NCI-H1092 (cell line): ENCODE measurements at places on chromosomes 6 and 20.

DNA sequence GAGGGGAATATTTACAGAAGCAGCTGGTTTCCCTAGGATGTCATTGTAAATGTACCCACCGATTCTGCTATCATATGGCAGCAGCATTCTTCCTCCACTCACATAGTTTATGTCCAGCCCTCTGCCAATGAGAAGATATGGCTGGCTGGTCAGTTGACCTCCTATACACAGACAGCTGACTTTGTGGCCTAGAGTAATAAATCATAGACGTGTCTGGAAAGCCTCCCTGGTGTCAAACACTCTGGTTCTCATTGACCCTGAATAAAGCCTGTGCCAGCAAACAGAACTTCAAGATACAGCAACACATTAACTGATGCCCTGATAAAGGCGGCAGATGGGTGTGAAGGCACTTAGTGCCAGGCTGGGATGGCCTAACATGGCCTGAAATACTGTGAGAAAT, 52.6 kb downstream of the GPR63 start:
- DNase-seq: no peak

GRCh38 chr6:157892363-157892877, 69.4 kb downstream of the SNX9 start:
- DNase-seq: no peak

- no peak for DNase-seq
Observed at GRCh38 chr6:15912505-15913400, 216.1 kb upstream of the MYLIP start.

GRCh38 chr20:3996399-3996798, 19.0 kb downstream of the RNF24 start:
- no peak for DNase-seq

- DNase-seq: no peak
Observed at GRCh38 chr6:155975506-155975905, 519.9 kb upstream of the NOX3 start.

GRCh38 chr6:106063448-106063850, 22.7 kb upstream of the PRDM1 start:
- DNase-seq: no peak

GRCh38 chr6:112225691-112226090, 28.7 kb downstream of the LAMA4 start:
- DNase-seq: no peak

GRCh38 chr6:91483415-91484105, 896.7 kb upstream of the MAP3K7 start:
- DNase-seq: no peak

- no peak for DNase-seq
Observed at GRCh38 chr20:12594410-12595088, 414.2 kb upstream of the SPTLC3 start.

GRCh38 chr6:35686873-35687555, 1.7 kb downstream of the FKBP5 start:
- DNase-seq: no peak

- DNase-seq: peak; percentile 81
Observed at GRCh38 chr6:36197739-36198221, 1.2 kb downstream of the BRPF3 start.

DNA sequence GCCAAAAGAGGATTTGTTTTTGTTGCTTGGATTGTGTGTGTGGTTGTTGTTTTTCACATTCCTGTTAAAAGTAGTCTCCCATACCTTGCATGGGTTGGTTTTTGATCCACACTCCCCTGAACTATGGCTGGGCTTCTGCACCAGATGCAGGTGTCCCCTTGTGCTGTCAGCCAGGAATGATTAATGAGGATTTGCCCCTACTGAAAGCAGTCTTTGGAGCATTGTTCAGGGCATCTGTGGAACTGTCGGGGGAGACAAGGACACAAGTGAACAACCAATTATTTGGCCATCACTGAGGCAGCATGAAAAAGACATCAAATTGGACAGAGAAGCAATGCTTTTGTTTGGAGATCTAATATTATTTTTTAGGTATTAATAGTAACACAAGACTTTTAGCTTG, 373.2 kb upstream of the MMS22L start:
- no peak for DNase-seq

GRCh38 chr6:5509106-5509505, 247.8 kb downstream of the FARS2 start:
- no peak for DNase-seq

DNA sequence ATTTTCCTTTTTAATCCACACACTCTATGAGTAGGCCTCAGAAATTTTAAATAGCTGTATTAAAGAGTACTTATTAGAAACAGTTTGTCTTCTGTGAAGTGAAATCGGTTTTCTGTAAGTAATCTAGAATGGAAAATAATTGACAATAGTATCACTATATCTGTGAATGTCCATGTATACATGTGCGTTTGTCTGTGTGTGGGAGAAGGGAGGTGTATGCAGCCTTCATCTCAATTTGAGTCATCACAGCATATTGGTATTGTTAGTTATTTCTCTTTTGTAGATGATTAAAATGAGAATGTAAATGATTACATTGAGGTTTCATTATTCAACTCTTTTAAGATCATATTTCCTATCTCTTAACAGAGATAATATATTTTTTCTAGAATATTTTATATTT, 206.0 kb downstream of the EYS start:
- no peak for DNase-seq

- DNase-seq: no peak
Observed at GRCh38 chr6:135935941-135936601, 84.6 kb downstream of the PDE7B start.

GRCh38 chr6:41037107-41037900, 1.7 kb downstream of the UNC5CL start:
- DNase-seq: no peak

DNA sequence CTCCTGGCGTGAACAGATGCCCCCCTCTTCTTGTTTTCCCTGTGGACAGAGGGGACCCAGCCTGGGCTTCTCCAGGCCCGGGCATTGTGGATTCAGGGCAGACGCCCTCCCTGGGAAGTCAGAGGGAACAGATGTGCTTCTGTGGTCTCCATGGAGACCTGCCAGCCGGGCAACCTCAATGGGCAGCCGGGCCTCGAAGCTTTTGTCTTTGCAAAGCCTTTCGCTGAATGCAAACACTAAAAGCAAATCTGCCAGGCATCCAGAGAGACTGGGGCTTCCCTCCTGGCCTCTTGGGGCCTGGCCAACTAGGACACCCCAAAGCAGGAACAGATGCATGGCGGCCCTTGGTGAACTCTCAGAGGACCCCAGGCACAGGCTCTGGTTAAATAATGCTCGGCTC, 370.0 kb upstream of the SULF2 start:
- DNase-seq: peak; percentile 96

- DNase-seq: no peak
Observed at GRCh38 chr20:45893831-45894230, 2.7 kb downstream of the CTSA start.

DNA sequence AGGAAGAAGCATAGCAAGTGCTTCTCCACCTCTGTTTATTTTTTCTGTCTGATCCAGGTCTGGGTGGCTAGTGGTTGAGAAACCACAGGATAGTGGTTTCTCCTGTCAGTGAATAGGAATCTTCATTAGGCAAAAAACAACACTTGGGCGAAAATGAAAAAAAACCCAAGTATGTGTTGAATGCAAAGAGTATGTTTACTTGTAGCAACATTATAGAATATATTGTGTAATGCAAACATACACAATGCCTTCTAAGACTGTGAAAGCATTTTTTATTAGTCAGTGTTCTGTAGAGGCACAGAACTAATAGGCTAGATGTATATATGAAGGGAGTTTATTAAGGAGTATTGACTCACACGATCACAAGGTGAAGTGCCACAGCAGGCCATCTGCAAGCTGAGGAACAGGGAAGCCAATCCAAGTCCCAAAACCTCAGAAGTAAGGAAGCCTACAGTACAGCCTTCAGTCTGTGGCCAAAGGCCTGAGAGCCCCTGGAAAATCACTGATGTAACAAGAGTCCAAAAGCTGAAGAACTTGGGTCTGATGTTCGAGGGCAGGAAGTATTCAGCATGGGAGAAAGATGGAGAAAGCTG, 111.1 kb downstream of the UST start:
- DNase-seq: no peak

DNA sequence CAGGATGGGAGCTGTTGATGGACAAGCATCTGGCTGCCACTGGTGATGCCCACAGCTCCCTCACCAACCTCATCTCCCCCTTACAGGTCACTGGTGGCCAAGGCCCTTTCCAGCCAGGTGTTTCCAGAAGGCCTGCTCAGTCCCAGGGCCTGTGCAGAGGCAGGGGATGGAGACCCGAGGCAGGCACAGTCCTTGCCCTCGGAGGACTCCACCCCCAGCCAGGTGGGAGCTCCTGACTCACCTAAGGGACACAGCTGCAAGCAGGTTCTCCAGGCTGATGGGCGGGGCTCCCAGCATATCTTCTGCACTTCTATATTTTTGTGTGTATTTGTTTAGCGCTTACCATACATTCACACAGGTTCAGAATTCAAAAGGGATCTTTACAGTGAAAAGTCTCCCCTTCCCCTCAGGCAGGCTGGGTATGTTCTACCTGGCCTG, 17.4 kb downstream of the PRPH2 start:
- no peak for DNase-seq

DNA sequence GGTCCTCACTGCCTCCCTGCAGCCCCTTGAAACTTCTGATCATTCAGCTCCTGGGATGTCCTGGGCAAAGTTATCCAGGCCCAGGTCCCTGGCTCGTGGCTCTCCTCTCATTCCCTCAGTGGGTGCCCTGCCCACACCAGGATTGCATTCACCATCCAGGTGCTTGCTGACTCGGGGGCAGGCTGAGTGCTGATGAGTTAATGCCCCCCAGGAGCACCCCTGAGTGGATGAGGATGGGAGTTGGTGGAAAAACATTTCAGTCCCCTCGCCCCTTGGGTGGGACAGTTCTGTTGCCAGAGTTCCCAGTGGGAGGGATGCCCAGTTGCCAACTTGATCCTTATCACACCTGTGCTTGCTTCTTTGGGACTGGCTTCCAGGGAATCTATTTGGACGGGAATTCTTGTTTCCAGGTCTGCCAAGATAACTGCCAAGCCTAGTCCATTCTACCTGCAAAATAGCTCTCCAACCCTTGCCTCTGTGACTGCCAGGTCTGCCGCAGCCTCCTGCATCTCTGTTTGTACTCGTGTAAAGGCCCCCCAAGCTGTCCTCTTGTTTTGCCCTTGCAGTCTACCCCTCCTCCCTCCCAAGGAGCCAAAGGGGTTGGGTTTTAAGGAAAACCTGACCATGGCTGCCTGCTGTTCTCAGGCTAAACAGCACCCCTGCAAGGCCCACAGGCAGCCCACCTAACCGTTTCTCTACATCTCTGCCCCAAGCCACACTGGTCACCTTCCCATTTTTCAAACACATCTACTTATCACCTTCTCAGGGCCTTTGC, 11.6 kb upstream of the RSPO4 start:
- DNase-seq: no peak

- DNase-seq: no peak
Observed at GRCh38 chr6:109820706-109821350, 129.7 kb downstream of the FIG4 start.

- no peak for DNase-seq
Observed at GRCh38 chr6:142884214-142885035, 60.6 kb downstream of the HIVEP2 start.

GRCh38 chr6:113381959-113382358, 475.2 kb upstream of the MARCKS start:
- peak; percentile 23 for DNase-seq

GRCh38 chr6:34248727-34249468, at the start of gene SMIM29:
SMIM29 (minus strand) TSS chr6:34249006; CDS start chr6:34247791, 1,215 bp downstream.
- DNase-seq: peak; percentile 88

DNA sequence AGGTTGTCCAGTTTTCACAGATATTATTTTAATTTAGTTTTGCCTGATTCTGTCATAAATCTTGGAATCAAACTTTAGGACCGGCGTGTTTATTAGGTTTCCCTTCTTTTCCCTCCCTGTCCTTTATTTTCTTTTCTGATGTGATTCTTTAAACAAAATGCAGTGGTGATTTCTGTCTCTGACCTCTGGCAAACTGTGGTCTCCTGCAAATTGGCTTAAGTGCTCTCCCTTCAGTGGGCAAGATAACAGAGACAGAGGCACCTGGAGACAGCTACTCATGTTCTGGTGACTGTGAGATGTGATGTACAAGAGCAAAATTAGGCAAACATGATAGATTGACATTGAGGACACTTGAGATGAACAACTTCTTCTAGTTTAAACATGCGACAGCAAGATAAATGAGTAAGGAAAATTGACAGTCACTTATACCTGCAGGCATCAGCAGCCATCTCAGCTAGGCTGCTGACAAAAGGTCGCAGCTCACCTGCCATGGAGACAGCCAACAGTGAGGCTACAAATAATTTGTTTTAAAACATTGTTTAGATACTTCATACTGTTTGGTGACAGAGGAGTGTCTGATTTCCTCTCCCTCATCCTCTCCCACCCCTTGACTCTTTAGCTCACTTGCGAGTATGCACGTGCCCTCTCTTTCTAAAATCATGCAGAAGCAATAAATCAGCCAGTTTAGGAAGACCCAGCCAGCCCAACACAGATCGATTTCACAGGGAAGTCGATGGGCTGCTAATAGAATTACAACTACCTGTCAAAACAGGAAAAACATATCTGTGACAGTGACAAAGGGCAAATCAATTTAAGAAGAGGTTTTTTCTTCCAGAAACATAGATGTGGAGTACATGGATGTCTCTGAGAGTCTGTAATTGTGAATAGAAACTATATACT, 63.4 kb upstream of the MAP3K7 start:
- no peak for DNase-seq

- no peak for DNase-seq
Observed at GRCh38 chr20:37828684-37829083, 74.2 kb upstream of the VSTM2L start.

- DNase-seq: no peak
Observed at GRCh38 chr20:1526896-1527295, 30.6 kb downstream of the SIRPD start.

GRCh38 chr6:126180585-126180984, 159.3 kb upstream of the CENPW start:
- DNase-seq: no peak

DNA sequence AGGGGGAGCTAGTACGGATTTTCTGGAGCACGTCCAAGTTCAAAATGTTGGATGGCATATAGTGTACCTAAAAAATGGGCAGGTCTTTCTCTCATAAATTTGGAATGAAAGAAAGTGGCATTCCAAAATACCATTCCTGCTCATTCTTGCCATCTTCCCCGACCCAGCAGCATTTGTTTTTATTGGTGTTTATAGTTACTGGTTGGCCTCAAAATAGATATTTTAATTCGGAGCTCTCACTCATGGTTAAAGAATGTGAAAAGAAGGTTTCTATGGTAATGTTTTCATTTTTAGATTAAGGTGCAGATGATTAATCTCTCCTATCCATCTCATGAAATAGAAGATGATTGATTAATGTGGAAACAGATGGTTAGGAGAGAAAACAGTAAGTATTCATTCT, 204.5 kb downstream of the HIVEP2 start:
- DNase-seq: no peak

DNA sequence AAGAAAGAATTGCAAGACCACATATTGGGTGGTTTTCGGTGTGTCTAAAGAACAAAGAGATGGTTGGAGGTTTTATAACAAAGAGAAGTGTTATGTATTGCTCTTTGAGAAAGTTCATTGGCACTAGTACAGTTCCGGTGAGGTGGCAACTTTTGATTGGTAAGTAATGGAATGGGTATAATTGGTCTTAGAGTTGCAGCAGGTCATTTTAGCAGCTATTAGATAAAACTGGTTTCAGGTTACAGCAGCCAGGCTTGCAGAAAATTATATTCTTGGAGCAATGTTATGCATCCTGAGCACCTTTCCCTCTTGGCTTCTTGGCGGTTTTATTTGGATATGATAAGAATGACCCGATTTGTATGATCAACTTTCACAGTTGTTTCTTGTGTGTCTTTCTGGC, 12.3 kb upstream of the SSTR4 start:
- DNase-seq: no peak

GRCh38 chr6:48535582-48536009, 424.6 kb upstream of the PTCHD4 start:
- no peak for DNase-seq

GRCh38 chr20:9515214-9515585, 810 bp downstream of the LAMP5 start:
- no peak for DNase-seq
